Activated CD4-positive, alpha-beta memory T cell treated with anti-CD3 and anti-CD28 coated beads, Interleukin-2, amount 10 ng/mL, durations not matched to agents 7 days and 5 days (primary cell): ENCODE measurements at places on chromosomes 2 and 18.

DNA sequence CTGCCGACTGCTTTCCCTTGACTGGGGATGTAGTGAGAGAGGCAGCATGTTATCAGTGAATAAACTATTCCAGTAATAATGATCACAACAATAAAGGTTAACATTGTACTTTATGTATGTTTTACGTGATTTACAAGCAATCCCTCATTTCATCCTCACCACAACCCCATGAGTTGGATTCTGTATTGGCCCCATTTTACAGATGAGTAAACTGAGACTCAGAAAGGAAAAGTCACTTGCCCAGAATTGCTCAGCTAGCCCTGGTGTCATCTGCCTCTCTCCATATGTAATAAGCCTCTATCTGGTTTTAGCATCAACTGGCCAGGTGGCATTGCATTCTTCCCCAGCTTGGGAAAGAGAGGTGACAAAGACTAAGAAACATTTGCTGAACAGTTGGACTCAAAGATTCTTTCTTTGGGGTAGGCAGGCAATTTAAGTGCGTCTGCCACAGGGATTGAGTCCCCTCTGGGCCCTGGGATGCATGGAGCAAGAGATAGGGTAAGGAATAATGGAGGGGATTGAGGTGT lies 2.2 kb downstream of the CXCR2 start:
- DNase-seq, result no peak

GRCh38 chr2:155215037-155215707 lies 516.7 kb downstream of the KCNJ3 start:
- no peak for DNase-seq

DNA sequence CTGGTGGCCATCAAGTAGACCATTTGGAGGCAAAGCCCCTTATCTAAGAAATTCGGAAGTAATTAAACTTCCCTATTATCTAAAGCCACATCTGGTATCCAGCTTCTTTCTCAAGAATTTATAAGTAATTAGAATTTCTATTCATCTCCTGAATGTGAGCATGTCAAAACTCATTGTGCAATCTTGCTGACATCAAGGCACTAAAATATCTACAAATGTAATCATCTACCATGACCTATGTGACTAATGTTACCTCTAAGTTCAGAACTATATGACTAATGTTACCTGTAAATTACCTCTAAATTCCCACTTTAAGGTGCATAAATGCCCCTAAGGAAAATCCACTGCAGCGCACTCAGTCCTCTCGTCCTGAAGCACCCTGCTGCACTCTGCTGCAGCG lies 773.0 kb downstream of the CPS1 start:
- DNase-seq, result no peak

- no peak for DNase-seq
These were observed 44.9 kb downstream of the DYSF start for GRCh38 chr2:71498261-71498701.

GRCh38 chr2:6080932-6081753 lies 389.0 kb downstream of the SOX11 start:
- DNase-seq, result no peak

GRCh38 chr2:45605116-45605515 lies 6.0 kb downstream of the SRBD1 start:
- DNase-seq, result no peak

- no peak for DNase-seq
These were observed 313.8 kb downstream of the MTX2 start for GRCh38 chr2:176582990-176583481.

- DNase-seq, result peak; percentile 63
These were observed 10.1 kb downstream of the IL37 start for GRCh38 chr2:112920923-112921532.

DNA sequence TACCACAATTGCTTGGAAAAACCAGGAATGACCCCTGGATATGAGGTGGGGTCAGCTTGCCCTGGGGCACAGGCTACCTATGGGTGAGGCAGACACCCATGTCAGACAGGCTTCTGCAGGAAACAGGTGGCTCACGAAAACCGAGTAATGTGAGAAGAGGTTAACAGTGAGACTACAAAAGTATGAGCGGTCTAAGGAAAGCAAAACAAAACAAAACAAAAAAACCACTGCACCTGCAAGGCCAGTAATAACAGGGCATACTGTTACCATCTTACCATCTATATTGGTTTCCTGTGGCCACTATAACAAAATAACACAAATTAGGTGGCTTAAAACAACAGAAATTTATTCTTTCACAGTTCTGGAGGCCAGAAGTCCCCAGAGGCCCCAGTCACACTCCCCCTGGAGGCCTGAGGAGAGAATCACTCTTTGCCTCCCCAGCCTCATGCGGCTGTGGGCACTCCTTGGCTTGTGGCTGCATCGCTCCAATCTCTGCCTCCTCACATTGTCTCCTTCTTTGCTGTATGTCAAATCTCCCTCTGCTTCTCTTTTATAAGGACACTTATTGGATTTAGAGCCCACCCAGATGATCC lies 86.6 kb upstream of the EPC2 start:
- no peak for DNase-seq

GRCh38 chr2:172335736-172336135 lies 91.7 kb upstream of the ITGA6 start:
- no peak for DNase-seq

DNA sequence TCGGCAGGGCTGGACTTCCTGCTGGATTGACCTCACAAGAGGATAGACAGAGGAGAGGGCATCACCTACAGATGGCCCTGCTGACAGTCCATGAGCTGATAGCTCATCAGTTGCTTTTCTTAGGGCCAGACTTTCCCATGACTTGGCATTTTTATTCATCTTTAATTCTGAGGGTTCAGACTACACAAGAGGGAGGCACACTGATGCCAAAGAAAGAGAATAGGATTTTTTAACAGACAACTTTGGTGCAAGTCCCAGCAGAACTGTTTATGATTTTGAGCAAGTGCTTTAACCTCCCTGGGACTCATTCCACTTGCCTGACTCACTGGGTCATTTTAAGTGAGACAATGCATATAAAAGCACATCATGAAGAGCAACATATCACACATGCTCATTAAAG lies 299.2 kb downstream of the INSIG2 start:
- DNase-seq, result no peak

DNA sequence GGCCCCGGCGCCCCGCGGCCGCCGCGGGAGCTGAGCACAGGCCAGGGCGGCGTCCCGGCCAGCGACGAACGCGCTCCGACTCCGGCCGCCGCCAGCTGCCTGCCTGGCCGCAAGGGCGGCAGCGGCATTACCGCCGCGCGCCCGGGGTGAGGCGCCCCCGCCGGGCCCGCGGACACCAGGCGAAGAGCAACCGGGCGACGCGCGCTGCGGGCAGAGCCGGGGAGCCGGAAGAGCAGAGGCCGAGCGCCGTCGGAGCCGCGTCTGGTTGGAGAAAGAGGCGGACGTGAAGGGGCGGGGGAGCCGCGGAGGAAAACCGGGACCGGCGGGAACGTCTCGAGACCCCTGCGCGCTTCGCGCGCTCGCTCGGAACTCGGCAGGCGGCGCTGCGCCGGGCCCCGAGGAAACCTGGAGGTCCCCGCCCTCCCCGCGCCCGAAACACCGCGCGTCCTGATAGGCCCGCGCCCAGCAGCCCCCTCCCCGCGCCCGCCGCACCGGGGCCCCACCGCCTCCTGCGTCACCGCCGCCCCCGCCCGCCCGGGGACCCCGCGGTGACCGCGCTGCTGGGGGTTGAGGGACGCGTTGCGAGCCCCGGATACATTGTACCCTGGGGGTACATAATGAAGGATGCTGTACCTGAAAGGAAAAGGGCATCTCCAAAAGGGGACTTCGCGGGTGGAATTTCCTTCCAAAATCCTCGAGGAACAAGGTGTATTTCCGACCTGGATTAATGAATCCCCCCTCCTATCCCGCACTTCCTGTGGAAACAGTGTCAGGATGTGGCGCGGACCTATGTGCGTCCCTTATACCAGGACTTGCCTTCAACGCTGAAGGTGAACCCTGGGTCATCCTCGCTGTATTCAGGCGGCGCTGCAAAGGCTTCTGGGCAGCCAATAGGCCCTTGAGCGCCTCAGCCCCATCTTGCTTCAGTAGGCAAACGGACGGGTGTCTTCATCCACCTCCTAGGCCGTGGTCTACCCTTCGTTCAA lies 1.0 kb upstream of the B4GALT6 start:
- peak; percentile 56 for DNase-seq

GRCh38 chr2:106165029-106165428 lies 29.1 kb downstream of the UXS1 start:
- no peak for DNase-seq

- no peak for DNase-seq
These were observed 441.1 kb downstream of the LRATD1 start for GRCh38 chr2:15073664-15074063.
